Esophagus squamous epithelium (tissue), 5 donors: ENCODE measurements at places on chromosomes 7 and 10.

DNA sequence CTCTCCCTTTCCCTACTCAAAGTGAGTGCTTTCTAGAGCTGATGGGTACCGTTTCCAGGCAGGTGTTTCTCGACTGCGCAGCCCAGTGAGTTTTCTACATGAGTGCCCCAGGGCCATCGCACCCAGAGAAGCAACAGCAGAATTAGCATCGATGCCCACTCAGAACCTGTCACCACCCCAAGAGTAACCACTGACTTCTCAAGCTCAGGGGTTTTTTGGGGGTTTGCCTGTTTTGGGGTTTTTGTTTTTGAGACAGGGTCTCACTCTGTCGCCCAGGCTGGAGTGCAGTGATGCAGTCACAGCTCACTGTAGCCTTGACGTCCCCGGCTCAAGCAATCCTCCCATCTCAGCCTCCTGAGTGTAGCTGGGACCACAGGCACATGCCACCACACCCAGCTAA, 25.7 kb downstream of the SNX8 start:
- DNase-seq, result no peak

DNA sequence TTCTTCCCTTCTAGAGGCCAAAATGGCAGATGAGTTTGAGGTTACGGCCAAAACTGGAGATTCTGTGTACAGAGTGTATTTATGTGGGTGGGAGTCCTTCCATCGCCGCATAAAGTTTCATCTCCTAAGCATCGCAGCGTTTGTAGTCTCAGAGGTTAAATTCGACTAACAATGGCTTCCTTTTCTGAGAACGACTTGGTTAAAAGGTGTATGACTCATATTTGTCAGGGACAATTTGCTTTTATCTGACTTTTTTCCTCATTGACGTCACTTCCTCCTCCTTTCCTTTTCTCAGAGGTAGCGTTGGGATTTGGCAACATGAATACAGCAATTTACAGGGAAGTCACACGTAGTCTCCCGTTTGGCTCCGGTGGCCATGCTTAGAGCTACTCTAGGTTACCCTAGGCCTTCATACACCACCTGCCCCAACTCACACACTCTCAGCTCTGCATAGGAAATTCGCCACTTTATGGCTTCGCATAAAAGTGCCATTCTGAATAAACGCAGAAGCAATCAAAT, 37.6 kb upstream of the TCF7L2 start:
- no peak for DNase-seq

GRCh38 chr10:101886521-101887312, 43.1 kb upstream of the KCNIP2 start:
- DNase-seq, result no peak

DNA sequence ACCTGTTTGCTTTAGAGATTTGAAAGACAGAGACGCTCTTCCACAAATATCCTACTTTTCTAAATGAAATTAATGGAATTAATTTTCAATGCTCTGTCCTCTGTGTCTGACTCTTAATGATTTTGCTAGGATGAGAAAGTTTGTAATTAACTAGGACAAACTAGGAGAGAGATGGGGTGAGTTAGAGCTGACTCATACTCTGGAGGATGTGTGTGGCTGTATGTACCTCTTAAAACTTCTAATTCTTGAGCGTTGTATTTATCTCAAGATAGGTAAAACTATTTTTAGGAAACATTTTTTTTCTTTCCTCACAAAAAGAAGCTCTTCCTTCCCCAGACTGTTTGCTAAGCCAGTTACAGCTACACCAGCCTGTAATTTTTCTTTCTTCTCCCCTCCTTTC, 178.8 kb upstream of the ANKRD30A start:
- DNase-seq, result no peak

DNA sequence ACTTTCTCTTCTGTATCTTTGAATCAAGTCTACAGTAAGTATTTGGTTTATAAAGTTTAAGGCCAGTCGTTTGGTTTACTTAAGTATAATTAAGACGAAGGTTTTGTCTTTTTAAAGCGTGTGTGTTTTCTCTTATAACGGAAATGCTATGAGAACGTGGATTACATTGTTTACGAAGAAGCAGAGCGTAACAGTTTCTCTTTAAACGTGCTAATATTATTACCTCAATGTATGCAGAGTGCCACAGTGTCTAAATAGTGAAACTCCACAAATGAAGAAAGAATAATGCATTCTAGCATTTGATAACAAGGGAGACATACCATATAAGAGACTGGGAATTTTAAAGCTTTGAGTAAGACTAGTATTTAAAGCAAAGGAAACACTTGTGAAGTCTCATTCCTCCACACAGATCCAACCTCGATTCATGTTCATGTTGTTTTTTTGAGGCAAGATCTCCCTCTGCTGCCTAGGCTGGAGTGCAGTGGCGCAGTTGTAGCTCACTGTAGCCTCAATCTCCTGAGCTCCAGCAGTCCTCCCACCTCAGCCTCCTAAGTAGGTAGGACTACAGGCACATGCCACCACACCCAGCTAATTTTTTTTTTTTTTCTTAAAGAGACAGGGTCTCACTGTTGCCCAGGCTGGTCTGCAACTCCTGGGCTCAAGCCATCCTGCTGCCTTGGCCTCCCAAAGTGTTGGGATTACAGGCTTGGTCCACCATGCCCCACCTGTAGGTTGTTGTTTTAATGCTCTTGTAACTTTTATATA, 75.1 kb downstream of the ANKRD61 start:
- DNase-seq, result no peak

DNA sequence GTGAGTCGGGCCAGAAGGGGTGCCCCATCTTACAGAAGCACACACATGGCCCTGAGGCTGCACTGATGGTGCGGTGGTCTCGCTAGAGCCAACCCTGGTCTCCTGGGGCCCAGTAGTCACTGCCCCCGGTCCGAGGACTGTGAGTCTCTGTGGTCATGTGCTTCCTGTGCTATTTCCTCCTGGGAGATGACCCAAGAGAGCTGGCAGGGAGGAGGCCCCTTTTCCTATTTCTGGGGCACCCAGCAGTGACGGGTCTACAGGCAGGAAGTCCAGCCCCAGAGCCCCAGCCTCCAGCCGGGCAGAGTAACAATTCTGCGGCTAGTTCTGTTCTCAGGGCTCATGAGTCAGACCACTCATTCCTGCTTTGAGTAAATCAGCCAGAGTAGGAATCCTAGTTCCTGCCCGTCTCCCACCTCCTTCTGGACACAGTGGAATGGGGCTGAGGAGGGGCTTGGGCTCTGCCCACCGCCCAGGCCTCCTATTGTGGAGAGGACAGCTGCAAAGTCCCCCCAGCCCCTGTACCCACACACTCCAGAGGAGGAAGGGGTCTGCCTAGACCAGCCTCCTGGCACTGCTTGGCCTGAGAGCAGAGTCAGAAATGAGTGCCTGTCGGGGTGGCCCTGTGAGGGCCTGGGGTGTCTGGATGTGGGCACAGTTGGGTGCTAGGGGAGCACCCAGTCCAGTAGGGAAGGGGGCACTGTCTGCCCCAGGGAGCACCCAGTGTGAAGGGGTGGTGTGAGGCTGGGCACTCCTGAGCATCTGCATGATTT, 80.5 kb upstream of the PPIF start:
- no peak for DNase-seq

GRCh38 chr10:114103284-114103683, 59.6 kb downstream of the ADRB1 start:
- DNase-seq, result no peak

GRCh38 chr7:51126324-51126723, 190.3 kb downstream of the COBL start:
- no peak for DNase-seq

DNA sequence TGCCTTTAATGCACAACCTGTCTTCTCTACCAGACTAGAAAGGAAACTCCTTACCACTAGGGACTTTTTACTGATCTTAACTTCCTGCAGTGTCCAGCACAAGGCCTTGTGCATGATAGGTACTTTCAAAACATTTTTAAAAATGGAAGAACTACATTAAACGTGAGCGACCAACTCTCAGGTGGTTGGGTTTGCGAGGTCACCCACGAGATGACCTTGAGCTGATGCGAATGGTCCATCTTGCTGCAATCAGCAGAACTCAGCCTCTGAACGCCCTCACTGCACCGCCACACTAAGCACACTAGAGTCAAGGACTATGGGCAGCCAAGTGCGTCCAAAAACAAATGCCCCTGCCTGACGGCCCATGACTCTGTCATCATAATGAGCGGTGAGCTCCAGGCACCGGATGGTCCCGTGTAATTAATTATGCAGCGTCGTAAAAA, 34.9 kb upstream of the PTF1A start:
- no peak for DNase-seq

GRCh38 chr10:129123428-129123827, 343.6 kb upstream of the MGMT start:
- no peak for DNase-seq

- DNase-seq, result no peak
These were observed 127.7 kb downstream of the DYNC1I1 start for GRCh38 chr7:95899919-95900513.

DNA sequence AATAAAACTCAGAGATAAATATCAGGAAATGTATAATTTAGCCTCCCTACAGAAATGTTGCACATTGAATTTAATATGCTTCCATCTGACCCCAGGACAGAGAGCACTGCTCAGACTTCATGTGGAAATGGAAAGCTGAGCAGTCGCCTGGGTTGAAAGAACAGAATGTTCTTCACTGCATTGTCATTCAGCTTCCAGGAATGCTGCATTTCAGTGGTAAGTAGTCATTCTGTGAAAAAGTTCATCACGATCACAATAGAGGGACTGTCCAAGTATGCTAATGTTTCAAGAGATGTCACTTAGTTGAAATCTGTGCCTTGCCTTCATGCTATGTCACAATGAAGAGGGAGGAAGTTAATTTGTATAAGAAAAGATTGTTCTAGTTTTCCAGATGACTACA, 147.3 kb downstream of the NRCAM start:
- DNase-seq, result no peak

- no peak for DNase-seq
These were observed 79.1 kb downstream of the PRTFDC1 start for GRCh38 chr10:24873281-24873683.
